ENCODE measurements at places on chromosomes 6 and 20.

DNA sequence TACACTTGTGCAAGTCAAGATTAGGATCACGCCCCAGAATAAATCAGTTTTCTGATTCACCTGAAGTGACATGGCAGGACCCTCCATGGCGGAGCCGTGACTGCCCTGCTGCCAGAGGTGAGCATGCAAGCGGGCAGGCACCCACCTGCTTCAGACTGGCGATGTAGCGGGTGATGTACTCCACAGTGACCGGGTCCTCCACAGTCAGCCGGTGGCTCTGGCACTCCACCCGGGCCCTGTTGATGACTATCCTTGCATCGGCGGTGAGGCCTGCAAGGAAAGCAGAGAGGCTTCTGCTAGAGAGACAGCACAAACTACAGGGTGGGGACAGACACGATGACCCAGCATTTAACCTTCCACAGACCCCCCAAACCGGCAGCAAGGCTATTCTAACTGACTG is 3.6 kb downstream of the PSMA7 start:
- no peak for DNase-seq

DNA sequence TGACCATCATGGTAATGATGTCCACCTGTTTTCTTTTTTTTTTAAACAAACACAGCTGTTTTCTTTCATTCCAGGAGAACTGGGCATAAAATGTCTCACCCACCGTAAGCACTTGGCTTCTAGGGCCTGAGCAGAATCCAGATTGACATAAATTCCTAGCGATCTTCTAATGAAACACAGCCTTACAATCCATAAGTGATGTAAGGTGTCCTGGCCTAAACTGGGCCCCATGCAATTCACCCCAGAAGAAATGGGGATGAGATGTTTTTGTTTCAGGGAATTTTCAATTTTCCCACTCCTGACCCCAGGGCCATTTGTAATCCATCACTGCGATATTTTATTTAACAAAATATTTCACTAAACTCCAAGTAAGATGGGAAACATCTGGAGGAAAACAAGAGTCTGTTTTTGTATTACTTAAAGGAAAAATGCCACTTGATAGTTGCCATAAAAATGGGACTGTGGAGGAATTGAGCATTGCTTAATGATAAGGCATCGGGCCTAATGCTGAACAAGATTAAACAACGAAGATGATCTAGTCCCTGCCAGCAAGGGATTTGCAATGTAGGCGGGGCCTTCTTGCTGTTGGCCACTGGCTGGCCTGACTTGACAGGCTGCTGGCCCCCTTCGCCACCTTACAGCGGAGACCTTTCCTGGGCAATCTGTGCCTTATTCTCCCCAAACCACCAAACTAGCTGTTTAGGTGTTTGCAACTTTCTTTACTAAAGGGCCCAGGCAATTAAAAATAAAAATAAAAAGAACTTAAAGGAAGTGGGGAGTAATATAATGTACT is 183.7 kb downstream of the CD109 start:
- no peak for DNase-seq

DNA sequence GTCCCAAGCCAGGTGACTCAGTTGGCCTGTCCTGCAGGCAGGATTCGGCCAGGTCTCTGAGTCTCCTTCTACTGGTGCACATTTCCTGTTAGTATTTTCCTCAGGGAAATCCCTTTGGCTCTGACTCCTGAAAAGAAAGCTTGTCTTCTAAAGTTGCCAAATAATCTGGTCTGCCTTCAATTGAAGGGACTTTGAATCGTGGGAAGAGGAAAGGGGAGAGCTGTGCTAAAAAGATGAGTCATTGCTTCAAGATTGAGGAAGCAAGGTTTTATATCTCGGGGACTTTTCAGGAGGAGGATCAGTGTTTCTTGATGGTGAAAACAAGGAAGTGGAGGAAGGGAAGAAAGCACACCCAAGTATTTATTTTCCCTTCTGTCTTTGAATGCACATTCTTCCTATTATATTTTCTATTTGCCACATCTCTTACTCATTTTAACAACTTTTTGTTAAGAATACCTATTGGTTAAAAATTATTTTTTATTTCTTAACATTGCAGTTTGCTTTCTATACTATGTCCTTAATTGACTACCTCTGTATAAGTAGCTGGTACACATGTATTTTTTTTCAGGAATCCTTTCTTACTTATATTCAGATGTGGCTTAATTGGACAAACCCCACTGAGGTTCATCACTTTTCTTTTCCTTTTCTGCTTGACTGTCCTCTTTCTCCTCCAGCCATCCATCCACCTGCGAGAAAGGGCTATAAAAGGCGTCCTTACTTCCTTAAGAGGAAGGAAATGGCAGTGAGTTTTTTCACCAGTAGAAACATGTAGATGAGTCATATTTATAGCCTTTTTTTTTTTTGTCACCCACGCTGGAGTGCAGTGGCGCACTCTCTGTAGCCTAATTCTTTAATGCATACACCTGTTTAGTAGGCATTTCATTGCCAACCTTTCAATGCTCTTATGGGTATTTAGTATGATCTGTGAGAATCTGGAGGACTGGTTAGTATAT is 15.0 kb upstream of the IFNGR1 start:
- no peak for DNase-seq

- no peak for DNase-seq
Measured at GRCh38 chr20:59134182-59134581, 29.4 kb upstream of the ZNF831 start.

- DNase-seq: no peak
Measured at GRCh38 chr6:117919775-117920729, 13.0 kb downstream of the SLC35F1 start.

GRCh38 chr20:8573686-8574085 is 441.6 kb downstream of the PLCB1 start:
- no peak for DNase-seq

- DNase-seq: no peak
Measured at GRCh38 chr20:44537993-44538392, 16.1 kb upstream of the SERINC3 start.

- DNase-seq: no peak
Measured at GRCh38 chr6:2436410-2437154, 191.2 kb upstream of the GMDS start.

DNA sequence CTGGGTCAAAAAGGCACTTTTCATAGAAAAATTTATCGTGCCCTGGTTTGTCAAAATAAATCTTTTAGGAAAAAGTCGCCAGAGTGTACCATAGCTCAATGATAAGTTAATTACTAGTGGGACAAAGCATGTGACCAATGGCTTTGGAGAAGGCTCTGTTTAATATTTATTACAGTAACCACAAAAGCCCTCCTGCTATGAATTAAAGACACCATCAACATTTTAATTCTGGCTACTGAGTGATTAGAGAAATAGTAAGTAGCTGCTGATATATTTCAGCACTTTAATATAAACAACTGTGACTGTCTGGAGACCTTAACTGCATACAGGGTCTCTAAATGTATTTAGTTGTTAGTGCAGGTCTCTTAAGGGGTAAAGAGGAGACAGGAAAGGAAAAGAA is 38.3 kb downstream of the KIF13A start:
- no peak for DNase-seq

DNA sequence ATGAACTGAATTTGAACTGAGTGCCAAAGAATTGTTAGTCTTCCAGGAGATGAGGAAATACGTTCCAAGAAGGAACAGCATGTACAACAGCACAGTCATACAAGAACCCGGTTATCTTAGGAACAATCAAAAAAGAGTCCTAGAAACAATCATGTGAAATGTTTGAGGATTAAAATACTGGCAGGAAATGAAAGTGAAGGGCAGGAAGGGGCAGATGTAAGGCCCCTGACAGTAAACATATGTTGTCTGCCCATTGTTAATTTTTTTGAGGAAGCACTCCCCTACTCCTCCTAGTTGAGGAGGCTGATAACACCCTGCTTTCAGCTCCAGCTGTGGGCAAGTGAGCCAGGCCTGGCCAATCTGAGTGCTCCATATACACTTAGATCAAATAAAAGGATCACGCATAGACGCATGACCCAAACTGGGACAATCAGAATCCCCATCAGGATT is 220.9 kb downstream of the HACE1 start:
- no peak for DNase-seq

- DNase-seq: no peak
Measured at GRCh38 chr6:80714513-80714912, 608.0 kb downstream of the BCKDHB start.

- DNase-seq: no peak
Measured at GRCh38 chr20:44572551-44573500, 9.6 kb upstream of the PKIG start.

DNA sequence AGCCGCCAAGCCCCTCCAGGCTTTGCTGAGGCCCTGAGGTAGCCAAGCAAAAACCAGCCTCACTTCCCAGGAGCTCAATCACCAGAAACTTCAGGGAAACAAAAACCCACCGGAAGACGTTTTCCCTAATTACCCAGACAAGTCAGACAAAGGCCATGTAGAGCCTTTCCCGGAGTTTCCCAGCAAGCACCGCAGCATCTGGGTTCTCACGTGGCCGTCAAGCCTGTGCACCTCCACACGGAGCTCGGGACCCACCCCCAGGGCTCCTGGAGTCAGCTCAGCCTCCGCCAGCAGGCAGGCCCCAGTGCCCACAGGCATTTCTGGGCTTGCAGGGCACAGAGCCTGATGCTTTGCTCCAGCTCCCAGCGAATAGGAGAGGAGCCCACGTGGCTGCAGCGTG is 10.1 kb upstream of the MRGBP start:
- DNase-seq: no peak

- no peak for DNase-seq
Measured at GRCh38 chr6:25314509-25315175, 35.5 kb downstream of the CARMIL1 start.

DNA sequence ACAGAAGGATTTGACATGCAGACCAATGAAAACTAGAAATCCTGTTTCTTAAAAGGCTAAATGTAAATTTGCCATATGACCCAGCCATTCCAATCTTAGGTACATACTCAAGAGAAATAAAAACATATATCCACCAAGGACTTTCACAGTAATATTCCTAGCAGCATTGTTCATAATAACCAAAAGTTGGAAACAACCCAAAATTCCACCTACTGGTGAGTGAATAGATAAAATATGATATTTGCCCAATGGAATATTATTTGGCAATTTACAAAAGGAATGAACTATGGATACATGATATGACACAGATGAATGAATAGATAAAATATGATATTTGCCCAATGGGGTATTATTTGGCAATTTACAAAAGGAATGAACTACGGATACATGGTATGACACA is 22.7 kb downstream of the MTCL3 start:
- DNase-seq: no peak

DNA sequence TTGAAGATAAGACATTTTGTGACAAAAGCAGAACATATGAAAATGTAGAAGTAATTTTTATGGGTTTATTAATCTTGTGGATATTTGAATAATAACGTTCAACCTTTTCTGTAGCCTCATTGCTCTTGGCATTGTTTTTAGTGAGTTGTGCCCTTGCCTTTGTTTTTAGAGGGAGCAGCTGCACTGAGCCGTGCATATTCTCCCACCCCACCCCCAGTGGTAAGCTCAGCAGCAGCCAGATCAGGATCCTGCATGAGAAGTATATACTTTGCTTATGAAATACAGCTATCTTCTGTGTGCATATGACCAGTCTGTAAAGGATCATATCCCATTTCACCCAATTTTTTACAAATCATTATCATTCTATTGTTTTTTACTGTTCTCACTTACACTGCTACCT is 184.2 kb downstream of the COL9A1 start:
- DNase-seq: no peak

GRCh38 chr6:16466800-16467553 is 228.6 kb downstream of the GMPR start:
- no peak for DNase-seq

GRCh38 chr20:8798505-8798904 is 270.4 kb upstream of the PLCB4 start:
- no peak for DNase-seq

DNA sequence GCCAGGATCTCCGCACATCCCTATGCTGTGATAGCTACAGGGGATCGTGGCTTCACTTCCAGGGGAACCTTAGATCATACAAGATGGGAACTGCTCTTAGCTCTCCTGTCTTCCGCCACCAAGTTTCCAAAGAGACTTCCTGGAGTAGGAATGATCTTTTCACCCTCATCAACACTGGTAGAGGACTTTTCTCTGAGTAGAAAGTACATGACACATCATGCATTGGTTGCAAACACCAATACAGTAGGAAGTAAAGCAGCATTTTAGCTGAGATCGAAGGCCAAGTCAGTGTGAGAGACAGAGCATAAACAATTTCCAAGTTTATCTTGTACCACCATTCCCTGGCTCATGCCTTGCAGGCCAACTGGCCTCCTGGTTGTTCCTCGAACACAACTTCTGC is 113.1 kb upstream of the NEDD9 start:
- no peak for DNase-seq

DNA sequence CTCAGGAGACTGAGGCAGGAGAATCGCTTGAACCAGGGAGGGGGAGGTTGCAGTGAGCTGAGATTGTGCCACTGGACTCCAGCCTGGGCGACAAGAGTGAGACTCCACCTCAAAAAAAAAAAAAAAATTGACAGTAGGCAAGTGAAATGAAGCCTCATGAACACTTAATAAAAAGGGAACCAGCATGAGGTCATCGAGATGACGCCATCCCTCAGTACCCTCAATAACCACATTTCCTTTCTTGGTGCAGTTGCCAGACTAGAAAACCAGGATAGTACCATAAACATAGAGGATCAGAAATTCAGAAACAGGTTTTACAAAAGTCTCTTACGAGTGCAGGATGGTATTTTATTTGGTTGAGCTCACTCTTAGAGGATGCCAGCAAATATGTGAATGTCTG is 584.1 kb downstream of the MAFB start:
- DNase-seq: no peak

DNA sequence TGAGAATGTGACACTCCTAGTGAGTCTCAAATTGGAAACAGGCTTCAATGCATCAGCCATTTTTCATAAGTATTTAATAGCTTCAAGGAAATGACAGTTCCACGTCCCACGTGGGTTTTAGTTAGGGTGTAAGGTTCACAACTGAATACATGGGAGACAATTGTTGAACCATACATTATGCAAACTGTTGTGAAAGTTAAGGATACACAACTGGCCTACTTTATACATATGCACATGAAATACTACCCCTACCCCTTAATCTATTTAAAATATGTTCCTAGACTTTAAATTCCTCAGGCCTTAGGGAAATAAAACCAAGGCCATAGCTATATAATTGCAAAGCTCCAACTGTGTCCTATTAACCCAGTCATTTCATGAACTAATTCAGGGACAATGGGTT is 436.1 kb downstream of the BTBD3 start:
- DNase-seq: no peak

DNA sequence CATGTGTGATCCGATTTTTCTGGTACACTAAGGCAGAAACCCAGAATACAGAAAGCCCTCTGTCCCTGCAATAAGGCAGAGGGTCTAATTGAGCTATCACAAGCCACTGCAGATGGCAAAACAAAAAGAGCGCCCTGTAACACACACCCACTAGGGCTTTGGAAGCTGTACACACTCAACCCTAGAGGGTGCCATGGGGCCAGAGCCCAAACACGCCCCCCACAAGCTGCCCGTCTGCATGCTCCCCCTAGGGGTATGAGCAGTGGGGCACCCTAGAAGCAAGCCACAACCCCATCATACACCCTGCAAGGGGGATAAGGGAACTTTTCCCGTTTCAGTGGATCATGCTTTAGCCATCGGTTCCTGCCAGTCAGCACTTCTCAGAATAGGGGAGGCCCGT is 62.2 kb upstream of the PDE10A start:
- no peak for DNase-seq

GRCh38 chr6:33957892-33958525 is 154.2 kb upstream of the MLN start:
- DNase-seq: no peak

GRCh38 chr6:52210227-52210626 is 24.1 kb downstream of the IL17A start:
- DNase-seq: no peak

- no peak for DNase-seq
Measured at GRCh38 chr6:84675651-84676050, 88.7 kb downstream of the TBX18 start.

- DNase-seq: no peak
Measured at GRCh38 chr20:56974499-56975250, 291.8 kb downstream of the BMP7 start.
